Stimulated activated naive CD8-positive, alpha-beta T cell treated with anti-CD3 and anti-CD28 coated beads, Interleukin-15, amount 100 ng/mL, for 72 hours (primary cell): ENCODE measurements at places on chromosomes 12 and 14.

GRCh38 chr12:112061137-112061536 is 47.4 kb downstream of the NAA25 start:
- no peak for DNase-seq

DNA sequence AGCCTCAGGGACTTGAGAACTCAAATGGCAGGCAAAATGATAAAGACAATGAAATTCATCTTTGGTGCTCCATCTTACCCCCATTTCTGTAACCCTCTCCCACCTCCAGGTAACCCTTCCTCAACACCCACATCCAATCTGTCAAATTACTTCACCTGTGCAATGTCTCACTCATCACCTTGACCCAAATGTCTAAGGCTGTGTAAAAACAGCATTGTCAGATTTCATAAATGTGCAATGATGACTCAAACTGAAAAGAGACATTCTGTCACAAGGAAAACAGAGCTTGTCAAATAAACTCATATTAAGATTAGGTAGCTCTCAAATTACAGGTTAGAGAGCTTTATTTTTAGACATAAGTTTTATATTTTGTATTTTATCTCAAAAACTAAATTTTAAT is 19.9 kb upstream of the COCH start:
- DNase-seq: peak; percentile 10

GRCh38 chr14:94922595-94923239 is 152.8 kb upstream of the GSC start:
- no peak for DNase-seq

- no peak for DNase-seq
These were observed 754.5 kb downstream of the C12orf50 start for GRCh38 chr12:87274594-87275245.

DNA sequence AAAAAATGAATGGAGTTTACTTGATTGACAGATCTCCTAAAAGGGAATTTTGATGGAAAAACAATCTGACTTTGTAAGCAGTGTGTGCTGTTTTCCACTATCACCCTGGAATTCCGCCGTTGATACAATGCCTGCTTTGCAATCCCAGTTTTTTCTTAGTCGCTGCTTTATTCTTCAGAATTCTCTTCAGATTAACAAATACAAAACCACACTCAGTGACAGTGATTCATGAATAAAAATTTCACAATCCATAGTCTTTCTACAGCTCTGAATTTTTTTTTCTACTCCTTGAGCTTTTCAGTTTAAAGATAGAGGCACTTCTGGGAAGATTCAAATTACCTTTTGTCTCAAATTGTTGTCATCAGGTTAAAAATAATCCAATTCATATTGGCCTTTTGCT is 44.6 kb upstream of the KITLG start:
- no peak for DNase-seq

DNA sequence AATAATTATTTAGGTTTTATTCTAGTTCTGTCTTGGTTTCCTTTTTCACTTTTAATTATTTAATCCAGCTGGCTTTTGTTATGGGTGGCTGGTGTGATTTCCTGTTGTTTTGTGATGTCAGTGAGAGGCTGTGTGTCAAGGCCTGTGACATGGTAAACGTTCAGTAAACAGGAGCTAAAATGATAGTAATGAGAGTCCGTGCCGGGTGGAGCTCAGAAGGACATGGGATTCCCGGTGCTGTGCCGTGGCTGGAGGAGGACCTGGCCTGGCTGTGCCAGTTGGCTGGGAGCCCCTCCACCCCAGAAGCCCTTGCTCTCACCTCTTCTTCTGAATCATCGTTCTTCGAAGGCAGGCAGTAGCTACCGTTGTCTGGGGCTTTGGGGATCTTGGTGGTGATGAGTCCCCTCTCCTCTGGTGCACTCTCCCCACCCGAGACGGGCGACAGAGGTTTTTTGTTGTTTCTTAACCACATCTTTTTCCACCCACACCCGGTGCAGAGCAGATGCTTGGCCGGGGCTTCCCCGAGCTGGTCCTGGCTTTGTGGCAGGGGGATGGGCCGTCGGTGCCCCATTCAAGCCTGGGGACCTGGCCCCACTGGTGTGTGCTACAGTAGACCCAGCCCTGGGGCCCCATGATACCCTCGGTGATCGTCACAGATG is 29.1 kb downstream of the SH2B3 start:
- peak; percentile 89 for DNase-seq

GRCh38 chr14:93318927-93319326 is 13.9 kb downstream of the BTBD7 start:
- no peak for DNase-seq

- DNase-seq: no peak
These were observed 217.3 kb downstream of the RBM19 start for GRCh38 chr12:113748707-113749432.

DNA sequence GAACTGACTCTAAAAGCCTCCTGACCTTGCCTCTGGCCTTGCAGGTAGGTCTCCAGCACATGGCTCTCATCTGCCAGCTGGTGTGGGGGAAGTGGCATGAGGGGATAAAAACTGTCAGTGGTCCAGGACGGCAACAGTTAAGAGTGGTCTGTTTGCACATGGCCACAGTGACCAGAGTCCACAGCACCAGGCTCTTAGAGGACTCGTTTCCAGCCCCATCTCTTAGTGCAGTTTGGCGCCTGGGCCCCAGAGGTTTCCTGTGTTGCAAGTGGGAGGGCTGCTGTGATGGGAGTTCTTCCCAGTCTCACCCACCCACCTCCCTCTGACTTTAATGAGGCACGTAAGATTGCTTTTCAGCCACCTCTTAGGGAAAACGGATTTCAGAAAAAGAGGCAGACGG is 37.0 kb downstream of the APPL2 start:
- no peak for DNase-seq

DNA sequence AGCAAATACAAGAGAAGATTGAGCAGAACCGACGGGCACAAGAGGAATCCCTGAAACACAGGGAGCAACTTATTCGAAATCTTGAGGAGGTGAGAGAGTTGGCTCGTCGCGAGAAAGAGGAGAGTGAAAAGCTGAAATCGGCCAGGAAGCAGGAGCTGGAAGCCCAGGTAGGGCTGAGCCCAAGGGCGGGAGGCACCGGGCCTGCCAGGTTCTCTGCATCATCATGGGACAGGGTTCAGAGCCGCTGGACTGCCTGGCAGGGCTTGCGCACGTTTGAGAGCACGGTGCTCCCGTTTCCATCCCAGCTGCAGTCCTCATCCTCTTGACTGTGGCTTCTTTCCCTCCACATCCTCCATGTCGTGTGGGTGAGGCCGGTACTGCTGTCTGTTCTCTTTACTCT is 14.4 kb downstream of the TCHP start:
- no peak for DNase-seq

GRCh38 chr14:81312289-81312876 is 87.7 kb downstream of the STON2 start:
- no peak for DNase-seq

- peak; percentile 26 for DNase-seq
These were observed 53.0 kb downstream of the IFNG-AS1 start for GRCh38 chr12:68042212-68042699.

DNA sequence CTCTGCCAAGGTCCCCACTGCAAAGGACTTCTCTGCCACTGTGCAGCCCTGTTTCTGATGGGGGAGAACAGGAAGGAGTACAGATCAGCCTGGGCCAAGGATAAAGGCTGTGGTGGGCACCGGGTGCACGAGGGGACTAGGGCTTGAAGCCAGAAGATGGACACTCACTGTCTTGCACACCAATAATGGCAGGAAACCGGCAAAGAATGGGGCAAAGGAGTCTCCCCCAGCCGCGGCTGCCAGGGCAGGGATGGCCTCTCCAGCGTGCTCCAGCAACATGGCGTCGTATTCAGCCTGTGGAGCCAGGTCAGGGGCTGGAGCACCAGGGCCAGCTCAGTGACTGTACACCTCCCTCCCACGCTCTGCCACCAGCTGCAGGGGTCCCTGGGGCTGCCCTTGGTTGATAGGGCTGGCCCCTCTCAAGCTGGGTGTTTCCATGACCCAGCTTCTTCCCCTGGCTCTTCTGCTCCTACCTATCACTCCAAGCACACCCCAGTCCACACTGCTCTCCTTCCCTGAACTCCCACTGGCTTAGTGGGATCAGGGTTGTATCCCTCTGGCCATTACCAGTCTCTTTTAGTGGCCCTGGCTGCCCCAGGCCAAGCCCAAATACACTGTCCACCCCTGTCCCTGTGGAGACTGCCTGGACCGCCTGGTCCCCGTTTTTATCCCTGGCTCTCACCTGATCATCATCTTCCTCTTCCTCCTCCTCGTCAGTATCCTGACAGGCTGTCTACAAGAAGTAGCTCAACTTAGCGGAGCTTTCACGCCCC is 6.3 kb downstream of the IPO4 start:
- DNase-seq: no peak
